Globus pallidus (tissue), 1 donor: ENCODE measurements at places on chromosomes 2 and 18.

DNA sequence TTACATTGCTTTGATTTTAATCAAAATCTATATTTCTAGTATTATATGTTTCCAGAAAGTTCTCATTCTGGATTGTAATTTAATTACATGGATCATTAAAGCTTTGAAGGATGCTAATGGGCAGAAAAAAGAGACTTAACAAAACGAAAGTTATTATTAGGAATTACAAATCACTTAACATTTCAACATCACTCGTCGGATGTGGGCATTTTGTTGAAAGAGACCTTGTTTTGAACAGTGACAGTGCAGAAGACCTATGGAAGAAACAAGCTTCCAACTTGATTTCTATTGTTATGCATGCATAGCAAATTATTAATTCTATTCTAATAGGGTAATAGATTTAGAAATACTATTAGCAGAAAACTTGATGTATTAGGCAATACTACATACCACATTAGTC, 31.4 kb upstream of the DARS1 start:
- DNase-seq, result no peak

DNA sequence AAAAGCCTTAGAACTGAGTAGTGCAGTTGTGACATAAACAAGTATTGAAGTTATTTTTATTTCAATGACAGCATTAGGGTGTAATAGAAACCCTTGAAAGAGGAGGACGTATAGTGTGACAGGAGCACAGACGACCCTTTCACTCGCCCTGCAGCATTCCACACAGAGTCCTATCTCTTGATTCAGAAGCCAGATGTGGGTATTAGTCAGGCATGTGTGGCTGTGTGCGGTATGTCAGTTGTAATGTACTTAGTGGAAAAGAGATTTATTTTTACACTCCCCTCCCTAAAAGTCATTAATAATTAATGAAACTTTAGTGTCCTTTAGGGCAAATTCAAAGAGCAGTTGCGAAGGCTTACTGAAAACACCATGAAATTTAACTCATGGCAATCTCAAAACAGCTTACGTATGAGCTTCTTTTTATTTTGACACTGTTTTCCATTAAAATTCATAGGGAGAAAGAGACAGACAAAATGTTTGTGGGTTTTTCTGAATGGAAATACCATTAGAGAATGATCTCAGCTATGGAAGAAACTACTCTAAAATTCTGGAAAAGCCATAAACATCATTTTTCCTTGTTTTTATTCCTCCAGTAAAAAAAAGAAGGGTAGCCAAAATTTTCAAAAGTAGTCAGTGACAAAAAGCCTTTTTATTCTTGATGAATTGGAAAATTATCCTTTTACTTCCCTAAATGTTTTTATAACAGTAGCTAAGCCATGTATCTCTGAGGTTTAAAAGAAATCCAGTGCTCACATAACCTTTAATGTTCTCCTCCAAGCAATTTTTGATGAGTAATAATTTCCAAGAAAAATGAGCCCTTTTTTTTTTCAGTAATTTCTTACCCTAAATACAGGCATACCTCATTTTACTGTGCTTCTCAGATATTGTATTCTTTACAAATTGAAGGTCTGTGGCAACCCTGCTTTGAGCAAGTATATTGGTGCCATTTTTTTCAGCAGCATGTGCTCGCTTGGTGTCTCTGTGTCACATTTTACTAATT, 84.0 kb upstream of the DSEL start:
- no peak for DNase-seq

- DNase-seq, result no peak
These were observed 8.2 kb upstream of the TUBB6 start for GRCh38 chr18:12299862-12300261.

- no peak for DNase-seq
These were observed 5.7 kb upstream of the KLHL30 start for GRCh38 chr2:238132463-238133450.

- DNase-seq, result no peak
These were observed 25.7 kb downstream of the SCN7A start for GRCh38 chr2:166468124-166469024.

DNA sequence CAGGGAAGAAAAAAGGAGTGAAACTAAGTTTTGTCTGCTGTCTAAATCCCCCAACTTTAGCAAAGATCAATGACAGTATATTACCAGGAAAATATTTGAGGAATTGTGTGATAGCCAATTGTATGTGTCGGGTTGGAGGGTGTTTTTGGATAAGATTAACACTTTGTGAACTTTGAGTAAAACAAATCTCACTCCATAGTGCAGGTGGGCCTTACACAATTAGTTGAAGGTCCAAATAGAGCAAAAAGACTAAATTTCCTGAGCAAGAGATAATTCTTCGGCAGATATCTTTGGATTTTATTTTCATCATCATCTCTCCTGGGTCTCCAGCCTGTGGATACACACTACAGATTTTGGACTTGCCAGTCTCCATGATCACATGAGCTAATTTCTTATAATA, 152.8 kb upstream of the CWC22 start:
- no peak for DNase-seq
